ENCODE measurements at places on chromosomes 3 and 15.

GRCh38 chr3:4829031-4829394 lies 150.2 kb upstream of the BHLHE40 start:
- no peak for DNase-seq

- DNase-seq = no peak
These were observed 57.9 kb downstream of the ARHGAP31 start for GRCh38 chr3:119352034-119352609.

DNA sequence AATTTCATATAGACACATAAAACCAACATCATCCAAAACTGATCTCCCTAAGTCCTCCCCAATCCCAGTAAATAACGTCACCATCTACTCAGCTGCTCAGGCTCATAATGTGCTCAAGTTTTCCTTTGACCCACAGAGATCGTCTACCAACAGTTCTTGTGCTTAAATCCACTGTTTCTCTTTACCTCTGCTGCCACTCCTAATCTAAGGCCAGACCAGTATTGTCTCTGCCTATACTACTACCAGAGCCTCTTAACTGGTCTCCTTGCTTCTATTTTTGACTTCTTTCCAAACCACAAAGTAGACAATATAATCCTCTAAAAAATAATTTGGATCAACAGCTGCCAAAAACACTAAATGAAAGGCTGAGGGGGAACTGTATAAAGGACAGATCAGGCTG lies 65.3 kb downstream of the CLASP2 start:
- DNase-seq = no peak

DNA sequence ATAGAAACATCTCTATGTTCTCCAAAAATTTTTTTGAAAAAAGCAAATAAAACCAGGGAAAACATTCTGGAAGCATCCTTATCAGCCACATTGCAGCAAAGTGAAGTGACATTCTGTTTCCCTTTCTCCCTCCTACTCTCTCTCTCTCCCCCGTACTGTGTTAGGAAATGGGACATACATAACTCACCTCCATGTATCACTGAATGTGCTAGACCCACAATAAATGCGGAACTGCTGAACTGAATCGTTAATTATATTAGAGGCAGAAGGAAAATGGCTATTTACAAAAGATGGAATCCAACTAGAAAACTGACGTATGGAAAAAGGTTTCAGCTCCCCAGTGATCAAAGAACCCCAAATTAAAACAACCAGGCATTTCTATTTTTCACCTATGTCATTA lies 129.8 kb downstream of the MINAR1 start:
- no peak for DNase-seq

GRCh38 chr3:100802126-100802525 lies 92.8 kb downstream of the TFG start:
- DNase-seq = no peak

GRCh38 chr15:92883876-92884435 lies 16.2 kb upstream of the CHD2 start:
- DNase-seq = peak; percentile 85

- no peak for DNase-seq
These were observed 15.3 kb downstream of the PLXNB1 start for GRCh38 chr3:48414376-48415250.

DNA sequence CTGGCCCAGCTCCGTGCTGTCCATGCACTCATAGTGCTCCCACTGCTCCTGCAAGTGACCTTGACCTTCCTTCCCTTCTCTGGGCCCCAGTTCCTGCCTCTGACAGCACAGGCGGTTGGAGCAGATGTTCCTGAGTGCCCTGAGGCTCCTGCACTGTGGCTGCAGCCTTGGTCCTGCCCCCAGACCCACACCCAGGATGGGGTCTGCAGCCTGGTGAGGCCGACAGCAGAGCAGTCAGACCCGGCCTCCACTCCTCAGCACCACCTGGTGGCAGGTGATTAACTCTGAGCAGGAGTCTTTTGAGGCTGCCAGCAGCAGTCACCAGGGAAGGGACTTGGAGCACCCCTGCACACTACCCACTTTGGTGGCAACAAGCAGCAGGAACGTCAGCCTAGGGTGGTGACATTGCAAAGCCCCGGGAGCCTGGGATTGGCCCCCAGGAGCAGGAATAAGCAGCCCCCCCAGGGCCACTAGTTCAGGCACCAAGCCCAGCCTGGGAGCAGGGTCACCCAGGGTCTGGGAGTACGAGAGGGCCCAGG lies 64.6 kb downstream of the CYP11A1 start:
- no peak for DNase-seq

DNA sequence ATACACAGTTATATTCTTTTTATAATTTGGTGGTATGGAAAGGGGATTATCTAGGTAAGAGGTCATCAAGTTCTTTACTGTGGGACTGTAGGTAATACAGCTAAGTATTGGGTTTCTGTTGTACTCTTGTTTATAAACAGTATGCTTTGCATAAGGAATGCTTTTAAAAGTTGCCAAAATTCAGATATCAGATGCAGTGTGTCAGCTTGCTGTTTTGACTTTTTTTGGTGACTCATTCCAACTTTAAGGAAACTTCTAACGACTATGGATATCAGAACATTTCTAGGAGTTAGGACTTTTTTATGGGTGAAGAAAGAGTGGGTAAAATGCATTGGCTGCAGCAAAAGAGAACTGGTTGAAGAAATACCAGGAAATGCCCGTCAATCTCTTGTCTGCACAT lies 2.8 kb downstream of the SCAANT1 start:
- DNase-seq = peak; percentile 85

DNA sequence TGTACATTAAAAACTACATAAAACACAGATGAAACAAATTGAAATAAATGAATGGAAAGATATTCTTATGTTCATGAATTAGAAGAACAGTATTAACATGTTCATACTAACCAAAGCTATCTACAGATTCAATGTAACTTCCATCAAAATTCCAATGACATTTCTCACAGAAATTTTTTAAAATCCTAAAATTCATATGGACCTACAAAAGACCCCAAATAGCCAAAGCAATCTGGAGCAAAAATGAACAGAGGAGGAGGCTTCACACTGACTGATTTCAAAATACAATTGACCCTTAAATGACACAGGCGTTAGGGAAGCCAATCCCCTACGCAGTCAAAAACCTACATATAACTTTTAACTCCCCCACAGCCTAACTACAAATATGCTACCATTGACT lies 39.4 kb downstream of the KPNA1 start:
- no peak for DNase-seq

GRCh38 chr3:67484085-67484484 lies 170.3 kb downstream of the SUCLG2 start:
- DNase-seq = no peak

- DNase-seq = no peak
These were observed 12.1 kb downstream of the CHSY1 start for GRCh38 chr15:101239724-101240136.

- DNase-seq = no peak
These were observed 362.7 kb upstream of the AZI2 start for GRCh38 chr3:28711293-28711692.

DNA sequence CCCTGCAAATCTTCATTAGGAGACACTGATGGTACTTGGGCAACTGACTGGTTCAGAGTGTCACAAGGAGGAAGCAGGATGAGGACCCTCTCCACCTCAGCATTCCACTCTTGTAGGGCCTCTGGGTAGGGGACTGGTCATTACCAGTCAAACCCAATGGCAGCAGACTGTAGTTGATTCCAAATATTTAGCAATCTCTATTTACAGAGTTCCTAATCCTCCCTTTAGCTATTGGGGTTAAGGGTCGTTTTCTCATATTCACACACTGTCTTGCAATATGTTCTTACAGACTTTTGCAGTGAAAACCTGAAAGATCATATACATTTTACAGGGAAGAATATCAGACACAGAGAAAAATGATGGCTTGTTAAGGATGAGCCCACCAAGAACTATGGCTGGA lies 397.7 kb downstream of the GAP43 start:
- no peak for DNase-seq

DNA sequence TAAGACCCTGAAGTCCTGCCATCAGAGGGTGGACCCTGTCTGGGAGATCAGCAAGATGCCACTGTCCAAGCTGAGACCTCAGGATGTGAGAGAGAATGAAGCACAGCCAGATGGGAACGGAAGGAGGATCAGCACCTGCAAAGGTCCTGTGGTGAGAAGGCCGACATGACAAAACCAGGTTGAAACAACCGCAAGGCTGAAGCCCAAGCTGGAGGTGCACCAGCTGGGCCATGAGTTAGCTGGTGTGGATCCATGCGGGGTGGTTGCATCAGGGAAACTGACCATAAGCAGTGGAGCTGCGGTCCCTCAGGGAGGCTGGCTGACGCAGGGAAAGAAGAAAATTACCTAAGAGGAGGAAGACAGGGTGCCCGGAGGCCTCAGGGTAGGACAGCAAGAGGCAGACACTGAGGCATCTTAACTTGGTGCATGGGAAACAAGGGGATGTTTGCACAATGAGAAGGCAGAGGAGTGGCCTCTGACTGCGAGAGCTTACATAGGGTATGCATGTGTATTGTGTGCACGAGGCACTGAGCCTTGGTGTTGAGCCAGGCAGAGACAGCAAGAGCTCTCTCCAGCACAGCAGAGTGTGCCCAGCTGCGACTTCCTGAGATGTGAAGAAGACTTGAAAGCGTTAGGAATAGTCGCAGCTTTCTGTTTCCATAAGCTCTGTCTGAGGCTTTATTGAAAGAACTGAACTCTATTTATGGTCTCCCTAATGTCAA lies 497.7 kb downstream of the OCA2 start:
- peak; percentile 96 for DNase-seq

DNA sequence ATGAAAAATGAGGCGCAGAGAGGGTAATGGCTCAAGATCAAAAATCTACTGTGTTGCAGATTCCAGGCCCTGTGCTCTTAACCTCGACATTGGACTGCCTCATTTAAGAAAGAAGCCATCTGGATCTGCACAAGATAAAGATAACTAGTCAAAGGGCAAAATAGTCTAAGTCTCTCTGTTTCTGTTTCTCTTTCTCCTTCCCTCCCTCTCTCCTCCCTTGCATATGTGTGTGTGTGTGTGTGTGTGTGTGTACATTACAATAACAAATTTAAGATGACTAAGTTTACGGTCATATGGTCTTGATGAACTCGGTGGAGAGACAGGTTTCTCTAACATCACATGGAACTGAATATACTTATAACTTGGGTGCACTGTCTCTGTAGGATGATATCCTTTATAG lies 69.2 kb downstream of the MEIS2 start:
- peak; percentile 54 for DNase-seq

DNA sequence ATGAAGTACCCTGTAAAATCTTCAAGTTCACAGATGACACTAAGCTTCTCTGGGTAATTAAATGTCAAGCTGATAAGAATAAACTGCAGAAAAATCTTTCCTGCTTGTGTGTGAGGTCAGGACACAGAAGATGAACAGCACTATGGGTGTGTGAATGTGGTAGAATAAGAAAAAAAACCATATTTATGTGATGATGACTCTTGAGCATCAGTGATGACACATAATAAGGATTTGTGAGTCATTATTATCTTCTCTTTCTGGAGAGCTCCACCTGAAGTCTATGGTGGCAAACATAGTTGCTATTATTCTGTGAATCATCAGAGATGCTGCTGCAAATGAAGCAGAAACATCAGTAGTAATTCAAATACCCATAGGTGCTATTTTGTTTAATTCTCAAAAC lies 422.4 kb downstream of the DIPK2A start:
- DNase-seq = no peak

DNA sequence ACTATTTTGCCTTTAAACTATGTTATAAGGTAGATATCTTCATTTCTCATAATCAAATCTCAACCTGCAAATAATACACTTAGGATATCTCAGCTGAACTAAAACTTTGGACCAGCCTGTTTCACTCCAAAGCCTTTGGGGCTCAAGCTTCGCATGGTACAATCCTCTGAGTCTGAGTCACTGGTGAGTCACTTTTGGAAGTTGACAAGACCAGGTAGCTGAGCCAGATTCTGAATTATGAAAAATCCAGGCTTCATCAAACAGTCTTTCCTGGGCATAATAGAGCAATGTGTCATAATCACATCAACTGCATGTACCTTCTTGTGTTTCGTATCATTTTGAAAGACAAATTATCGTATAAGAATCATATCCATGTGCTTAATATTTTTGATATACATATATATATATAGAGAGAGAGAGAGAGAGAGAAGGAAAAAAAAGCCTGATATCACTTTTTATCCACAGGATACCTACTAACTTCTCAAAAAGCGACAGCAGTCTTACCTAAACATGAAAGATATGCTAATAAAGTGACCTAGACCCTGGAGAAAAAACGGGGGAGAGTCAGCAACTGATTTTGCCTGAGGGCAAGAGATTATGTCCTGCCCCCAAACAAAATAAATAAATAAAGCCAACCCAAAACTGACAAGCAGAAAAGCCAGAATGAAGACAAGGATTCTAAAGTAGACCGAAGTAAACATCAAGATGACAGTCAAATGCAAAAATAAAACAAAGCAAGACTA lies 263.9 kb upstream of the TGFBR2 start:
- no peak for DNase-seq

- no peak for DNase-seq
These were observed 9.3 kb upstream of the P3H2 start for GRCh38 chr3:190130037-190130436.

GRCh38 chr15:29698030-29698701 lies 124.1 kb downstream of the TJP1 start:
- no peak for DNase-seq

GRCh38 chr3:15216501-15216900 lies 10.5 kb downstream of the CAPN7 start:
- no peak for DNase-seq

DNA sequence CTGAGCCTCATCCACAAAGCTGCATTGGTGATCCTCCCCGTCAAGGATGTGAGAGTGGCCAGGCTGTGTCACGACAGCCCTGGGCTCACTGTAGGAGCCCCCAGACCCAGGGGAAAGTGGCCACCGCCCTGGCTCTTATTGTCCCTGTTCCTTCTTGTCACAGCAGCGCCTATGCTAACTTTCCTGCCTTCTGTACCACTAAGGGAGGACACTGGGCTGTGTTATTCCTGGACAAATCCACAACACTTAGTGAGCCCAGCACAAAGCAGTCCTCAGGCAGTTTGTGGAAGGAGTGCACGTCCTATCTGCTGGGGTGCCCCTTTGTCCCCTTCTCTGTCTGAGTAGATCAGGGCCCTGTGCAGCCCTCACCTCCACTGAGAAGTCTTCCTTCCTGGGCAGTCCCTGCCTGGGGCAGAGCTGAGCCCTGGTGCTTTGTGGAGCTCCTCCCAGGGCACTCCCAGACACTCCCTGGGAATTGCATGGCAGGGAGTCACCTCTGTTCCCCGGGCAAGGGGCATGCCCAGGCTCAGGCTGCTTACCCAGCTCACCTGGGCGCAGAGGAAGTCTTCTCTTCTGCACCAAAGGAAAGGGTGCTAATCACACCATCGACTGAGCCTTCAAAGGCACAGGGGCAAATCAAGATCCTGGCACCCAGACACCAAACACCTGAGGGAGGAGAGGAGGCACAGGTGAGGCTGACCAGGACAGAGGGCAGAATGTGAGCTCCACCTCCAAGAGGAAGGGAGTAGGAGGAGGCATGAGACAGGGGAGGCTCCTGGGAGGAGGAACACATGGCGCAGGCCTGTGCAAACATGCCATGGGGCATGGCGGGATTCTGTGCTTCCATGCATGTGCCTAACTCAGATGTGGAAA lies 138.7 kb downstream of the KLF13 start:
- no peak for DNase-seq

Measured in lung (tissue), 17 donors.